ENCODE measurements at places on chromosomes 3 and 15.

DNA sequence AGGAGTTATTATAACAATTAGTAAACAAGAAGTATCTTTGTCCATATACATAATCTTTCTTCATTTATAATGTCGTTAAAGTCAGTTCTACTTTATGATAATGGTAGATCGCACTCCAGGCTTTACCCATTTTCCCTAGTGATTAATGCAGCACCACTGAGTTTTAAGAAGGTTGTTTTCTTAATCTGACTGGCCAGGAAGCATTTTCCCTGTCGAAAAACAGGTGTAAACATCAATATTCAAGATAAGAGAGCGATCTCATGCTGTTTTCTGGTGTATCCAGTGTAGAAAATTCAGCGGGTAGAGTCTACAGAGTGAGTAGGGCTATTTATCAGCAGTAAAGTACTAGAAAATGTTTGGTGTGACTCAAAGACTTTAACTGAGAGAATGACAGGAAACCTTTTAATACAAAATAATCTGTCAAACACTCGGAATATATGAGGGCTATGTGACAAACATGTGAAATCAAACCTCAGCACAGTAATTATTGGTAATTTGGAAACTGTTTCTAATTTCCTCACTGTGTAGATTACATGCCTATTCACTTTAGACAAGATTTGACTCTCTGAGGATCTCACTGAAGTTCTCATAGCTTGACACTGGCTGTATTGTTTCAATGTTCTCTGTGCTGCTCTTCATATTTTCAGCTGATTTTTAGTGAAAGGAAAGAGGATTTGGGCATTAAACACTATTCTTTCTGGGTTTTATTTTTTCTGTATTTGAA is 1013.2 kb downstream of the VGLL3 start:
- DNase-seq: no peak

- no peak for DNase-seq
These were observed 167.6 kb upstream of the ST8SIA2 start for GRCh38 chr15:92226020-92226612.

- no peak for DNase-seq
These were observed 16.8 kb downstream of the HACD2 start for GRCh38 chr3:123568034-123568433.

GRCh38 chr3:56762718-56763117 is 39.0 kb downstream of the ARHGEF3 start:
- DNase-seq: no peak

DNA sequence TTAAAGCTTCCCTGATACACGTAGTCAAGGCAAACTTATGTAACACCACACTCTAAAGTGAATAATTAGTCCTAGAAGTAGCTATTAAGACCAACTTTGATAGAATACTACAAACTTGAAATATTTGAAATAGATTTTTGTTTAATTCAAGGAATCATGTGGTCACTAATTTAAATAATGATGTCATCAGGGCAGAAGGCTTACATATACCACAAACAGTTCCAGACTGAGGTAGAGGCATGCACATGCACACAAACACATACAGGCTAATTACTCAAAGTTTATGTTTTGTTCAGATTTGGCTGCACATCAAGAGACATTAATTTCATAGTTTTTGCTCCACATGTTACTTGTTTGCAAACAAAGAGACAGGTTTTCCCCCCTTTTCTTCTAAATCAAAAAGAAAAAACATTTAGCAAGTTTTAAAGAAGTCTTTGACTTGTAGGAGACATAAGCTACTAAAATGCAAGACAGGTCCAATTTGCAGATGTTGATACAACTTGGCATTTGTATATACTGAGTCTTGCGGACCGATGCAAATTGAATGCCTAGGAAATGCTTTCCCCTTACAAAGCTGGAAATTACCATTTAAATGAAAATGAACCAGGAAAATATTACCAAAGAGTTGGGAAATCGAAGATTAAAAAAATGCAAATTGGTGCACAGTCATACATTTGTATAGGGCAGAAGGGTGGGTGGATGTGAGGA is 594.8 kb downstream of the MAGI1 start:
- no peak for DNase-seq

DNA sequence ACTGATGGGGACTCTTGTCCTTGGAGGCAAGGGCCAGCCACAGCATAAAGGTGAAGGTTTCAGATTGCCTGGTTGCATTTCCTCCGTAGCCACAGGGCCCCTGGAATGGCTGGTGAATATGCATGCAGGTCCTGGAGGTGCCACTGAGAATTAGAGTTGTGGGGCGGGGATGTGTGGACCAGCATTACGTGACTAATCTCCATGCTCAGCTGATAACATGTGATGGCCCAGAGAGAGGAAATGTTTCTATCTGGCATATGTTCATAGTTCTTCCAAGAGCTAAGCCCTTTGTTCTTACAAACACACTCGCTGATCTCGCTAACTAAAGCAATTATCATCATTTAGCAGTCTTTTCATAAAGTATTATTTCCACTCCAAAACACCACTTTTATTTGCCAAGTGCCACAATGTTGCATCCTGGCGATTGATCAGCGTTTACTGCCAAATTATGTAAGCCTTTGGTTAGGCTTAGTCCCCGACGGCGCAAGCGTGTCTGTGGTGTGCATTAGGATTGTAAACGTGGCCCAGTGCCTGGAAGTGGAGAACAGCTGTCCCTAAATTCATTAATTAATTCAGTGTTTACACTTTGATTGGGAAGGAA is 55.9 kb downstream of the CGNL1 start:
- no peak for DNase-seq

DNA sequence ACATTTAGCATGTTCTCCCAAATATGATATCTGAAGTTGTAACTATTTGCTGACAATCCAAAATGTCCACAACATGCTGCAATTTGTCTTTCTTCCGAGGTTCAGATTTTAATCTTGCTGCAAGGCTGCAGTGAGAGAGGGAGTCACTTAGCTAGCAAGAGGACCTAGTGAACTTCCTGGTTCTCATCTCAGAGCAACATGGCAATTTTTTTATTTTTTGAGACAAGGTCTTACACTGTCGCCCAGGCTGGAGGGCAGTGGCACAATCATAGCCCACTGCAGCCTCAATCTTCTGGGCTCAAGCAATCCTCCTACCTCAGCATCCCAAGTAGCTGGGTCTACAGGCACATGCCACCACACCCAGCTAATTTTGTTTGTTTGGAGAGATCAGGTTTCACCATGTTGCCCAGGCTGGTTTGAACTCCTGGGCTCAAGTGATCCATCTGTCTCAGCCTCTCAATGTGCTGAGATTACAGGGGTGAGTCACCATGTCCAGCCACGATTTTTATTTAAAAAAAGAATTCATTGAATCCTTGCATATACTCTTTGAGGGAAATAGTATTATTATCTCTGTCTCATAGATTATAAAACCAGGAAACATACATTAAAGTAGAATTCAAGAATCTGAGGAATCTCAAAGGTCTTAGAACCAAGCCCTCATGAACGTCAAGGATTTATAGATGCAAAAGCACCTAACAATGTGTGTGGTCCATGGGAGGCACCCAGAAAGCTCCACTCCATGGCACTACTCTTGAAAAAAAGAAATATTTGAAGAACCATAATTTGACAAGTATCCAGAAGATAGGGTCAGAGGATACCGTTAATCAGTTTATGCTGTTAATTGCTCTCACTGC is 9.1 kb downstream of the HDC start:
- DNase-seq: no peak

GRCh38 chr3:194270627-194271459 is 80.3 kb downstream of the CPN2 start:
- DNase-seq: no peak

GRCh38 chr3:37729119-37729518 is 132.6 kb upstream of the CTDSPL start:
- no peak for DNase-seq

GRCh38 chr3:194166682-194167479 is 30.9 kb downstream of the HES1 start:
- no peak for DNase-seq

DNA sequence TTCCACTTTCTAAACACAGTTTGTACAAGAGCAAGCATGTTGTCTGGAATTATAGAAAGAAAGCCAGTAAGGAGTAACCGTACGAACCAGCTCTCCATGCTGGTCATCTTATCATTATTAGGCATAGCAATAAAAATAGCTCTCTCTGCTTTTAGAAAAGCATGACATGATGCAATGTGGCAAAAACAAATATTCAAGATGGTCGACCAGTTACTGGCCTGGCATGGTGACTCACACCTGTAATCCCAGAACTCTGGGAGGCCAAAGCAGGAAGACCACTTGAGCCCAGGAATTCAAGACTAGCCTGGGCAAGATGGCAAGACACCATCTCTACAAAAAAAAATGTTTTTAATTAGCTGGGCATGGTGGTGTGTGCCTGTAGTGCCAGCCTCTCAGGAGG is 2.6 kb upstream of the MAP4 start:
- DNase-seq: no peak

- DNase-seq: no peak
These were observed 487.4 kb downstream of the FGF12 start for GRCh38 chr3:192239956-192240355.

DNA sequence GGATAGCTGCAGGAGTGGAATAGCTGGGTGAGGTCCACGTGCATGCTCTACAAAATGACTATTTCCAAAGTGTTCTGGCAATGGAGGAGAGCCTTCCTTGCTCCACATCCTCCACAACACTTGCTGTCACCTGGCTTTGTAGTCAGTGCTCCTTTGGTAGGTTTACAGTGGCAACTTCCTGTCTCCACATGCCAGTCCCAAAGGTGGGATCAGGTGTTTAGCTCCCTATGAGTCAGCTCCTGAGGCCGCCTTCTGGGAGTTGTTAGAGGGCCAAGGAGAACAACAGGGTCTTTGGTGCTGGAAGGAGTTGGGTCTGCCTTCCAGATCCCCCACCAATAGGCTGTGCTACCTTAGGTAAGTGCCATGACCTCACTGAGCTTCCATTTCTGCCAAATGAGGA is 15.3 kb upstream of the LIMD1 start:
- no peak for DNase-seq

DNA sequence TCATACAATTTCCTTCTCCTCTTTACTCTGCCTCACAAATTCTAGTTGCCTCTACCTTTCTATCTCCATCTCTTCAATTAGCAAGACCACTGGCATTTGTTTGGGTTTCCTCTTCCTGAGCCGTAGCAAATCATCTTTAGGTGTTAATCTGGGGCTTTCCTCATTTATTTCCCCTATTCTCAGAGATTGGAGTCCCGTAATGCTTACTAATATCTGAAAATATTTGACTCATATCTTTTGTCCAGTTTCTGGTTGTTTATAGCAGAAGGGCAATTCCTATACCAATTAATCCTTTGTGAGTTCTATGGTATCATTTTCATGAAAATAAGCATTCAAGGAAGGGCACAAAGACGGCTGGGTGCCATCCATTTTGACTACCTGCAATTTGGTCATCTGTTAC is 103.7 kb downstream of the NR2E3 start:
- DNase-seq: no peak

DNA sequence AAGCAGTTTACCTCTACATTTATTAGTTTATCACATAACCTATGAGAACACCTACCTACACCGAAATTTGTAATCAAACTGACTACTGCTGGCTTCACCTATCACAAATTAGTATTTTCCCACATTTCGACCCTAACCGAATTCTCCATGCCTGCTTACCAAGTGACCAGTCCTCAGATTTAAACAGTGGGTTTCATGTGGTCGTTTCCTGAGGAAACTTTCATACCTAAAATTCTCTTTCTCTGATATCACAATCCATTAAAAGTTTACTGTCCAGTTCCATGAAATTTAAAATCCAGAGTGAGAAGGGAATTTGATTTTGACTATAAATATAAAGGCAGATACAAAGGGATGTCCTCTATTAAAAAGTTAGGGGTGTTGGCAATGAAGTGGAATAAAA is 1.9 kb downstream of the PLOD2 start:
- DNase-seq: no peak

GRCh38 chr3:128367221-128367620 is 99.5 kb downstream of the DNAJB8 start:
- no peak for DNase-seq

DNA sequence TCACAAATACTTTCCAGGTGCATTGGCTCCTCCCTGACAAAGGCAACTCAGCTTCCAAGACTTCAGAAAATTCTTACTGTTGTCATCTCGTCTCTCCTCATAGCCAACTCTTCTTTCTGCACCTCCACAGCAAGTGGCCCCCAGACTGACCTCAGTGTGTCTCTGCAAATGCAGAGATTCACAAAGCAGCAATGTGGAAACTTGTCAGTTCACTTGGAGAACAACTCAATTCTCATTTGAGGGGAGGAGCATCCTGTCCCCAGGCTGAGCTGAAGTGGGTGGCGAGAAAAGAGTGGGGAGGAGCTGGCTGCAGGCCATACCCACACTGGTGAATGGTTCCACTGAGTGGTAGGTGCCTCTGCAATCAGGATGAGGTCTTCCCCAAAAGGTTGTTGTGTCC is 248.7 kb upstream of the IL12A start:
- DNase-seq: no peak

GRCh38 chr3:133928136-133928893 is 32.6 kb upstream of the RAB6B start:
- DNase-seq: no peak

DNA sequence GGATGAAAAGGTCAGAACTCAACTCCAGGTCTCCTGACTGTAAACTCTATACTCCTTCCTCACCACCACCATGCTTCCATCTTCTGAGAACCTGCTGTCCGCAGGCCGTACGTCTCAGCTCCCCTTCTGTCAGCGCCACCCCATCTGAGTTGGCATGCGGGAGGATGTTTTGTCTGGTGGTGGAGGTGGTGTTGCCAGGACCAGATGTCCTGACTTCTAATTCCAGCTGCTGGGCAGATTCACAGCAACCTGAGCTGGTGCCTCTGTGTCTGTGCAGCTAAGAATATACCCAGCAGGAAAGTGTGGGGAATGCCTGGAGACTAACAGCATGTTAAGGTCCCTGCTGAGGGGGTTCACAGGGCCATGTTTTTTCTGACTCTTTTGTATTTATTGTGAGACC is 23.2 kb downstream of the PLA1A start:
- no peak for DNase-seq

DNA sequence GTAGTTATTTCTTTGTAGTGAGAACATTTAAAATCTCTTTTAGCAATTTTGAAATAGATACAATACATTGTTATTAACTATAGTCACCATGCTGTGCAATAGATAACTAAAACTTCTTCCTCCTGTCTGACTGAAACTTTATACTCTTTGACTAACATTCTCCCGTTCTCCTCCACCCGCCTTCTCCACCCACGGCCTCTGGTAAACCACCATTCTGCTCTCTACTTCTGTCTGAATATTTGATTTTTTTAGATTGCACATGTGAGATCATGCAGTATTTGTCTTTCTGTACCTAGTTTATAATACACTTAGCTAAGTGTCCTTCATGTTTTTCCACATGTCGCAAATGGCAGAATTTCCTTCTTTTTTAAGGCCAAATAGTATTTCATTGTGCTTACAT is 72.8 kb upstream of the RBM5 start:
- DNase-seq: no peak

DNA sequence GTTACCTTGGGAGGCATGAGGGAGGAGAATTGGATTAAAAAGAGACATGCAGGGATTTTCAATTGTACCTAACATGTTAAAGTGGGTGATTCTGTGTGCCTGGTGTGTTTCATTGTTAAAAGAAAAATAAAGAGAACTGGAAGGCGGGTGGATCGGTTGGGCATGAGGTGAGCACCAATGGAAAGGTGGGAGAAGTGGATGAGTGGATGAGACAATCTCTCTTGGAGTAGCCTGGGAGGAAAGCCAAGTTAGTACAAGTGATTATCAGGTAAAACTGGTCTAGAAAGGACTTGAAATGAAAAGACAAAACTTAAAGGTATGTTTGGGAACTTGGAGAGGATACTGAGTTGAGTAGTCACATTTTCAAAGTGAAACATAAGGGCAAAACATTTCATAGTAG is 12.1 kb downstream of the VEPH1 start:
- DNase-seq: no peak

GRCh38 chr3:65347166-65347565 is 659.4 kb upstream of the ADAMTS9 start:
- no peak for DNase-seq
